Progenitor cell of endocrine pancreas (in vitro differentiated cells): ENCODE measurements at places on chromosomes 3 and 15. TPM values are rescaled to one million over a fixed set of nuclear protein-coding genes. Genes with fewer than 3 reads are reported as not detected.
A peak's percentile ranks its signal among the peaks of the same experiment; 100 is the strongest.

DNA sequence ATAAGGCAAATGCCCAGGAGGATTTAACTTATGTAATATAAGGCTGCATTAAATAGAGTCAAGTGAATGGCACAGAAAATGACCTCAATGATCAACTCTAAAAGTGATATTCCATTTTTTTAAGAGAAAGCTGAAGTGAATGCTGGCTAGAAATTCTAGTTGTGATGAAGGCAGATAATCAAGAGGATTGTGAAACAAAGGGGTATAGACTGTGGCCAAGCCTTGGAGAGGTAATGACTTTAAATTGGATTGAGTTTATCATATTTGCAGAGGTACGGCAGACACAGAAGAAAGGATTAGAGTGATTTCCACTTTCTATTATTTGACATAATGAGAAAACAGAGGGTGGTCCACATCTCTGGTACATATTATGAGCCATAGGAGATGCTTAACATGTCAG, 269.2 kb downstream of the MECOM start:
- no peak for DNase-seq

GRCh38 chr3:52967398-52967797, 70.0 kb upstream of the STIMATE start:
- no peak for DNase-seq

GRCh38 chr3:71902258-71903111, 117.5 kb upstream of the PROK2 start:
- DNase-seq = no peak

Gene FGF12
- total RNA-seq = 5.0 and 6.1 TPM in 2 replicates

Gene ZNF662
- total RNA-seq = 0.40 and 0.65 TPM in 2 replicates

Gene MANF
- 130 and 131 TPM in 2 replicates for total RNA-seq

DNA sequence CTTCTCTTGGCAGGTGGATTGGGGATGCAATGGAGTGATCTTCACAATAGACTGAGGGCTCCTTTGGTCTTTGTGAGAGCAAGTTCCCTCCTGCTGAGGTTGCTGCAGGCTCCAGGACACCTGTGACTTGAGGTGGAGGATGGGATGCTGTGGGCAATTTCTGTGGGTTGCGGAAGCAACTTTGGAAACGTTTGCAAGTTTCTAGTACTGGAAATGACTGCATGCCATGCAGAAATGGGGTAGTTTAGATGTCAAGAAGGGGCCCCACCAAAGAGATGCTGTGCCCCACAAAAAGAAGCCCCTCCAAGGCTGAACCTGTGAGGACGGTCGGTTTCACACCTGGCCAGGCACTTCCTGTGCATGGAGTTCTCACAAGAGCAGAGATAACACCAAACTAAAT, 80.4 kb upstream of the XCR1 start:
- no peak for DNase-seq

- DNase-seq = no peak
Observed at GRCh38 chr15:69939513-69940440, 157.9 kb downstream of the TLE3 start.

Gene BCHE
- total RNA-seq = 1.1 and 2.1 TPM in 2 replicates

GRCh38 chr3:38130631-38131065, 6.3 kb downstream of the ACAA1 start:
- DNase-seq = no peak

Gene WDR49
- 0.43 and 0.91 TPM in 2 replicates for total RNA-seq

- no peak for DNase-seq
Observed at GRCh38 chr3:66179793-66180192, 41.0 kb upstream of the SLC25A26 start.

- DNase-seq = no peak
Observed at GRCh38 chr3:133655731-133656515, 5.8 kb downstream of the TOPBP1 start.

DNA sequence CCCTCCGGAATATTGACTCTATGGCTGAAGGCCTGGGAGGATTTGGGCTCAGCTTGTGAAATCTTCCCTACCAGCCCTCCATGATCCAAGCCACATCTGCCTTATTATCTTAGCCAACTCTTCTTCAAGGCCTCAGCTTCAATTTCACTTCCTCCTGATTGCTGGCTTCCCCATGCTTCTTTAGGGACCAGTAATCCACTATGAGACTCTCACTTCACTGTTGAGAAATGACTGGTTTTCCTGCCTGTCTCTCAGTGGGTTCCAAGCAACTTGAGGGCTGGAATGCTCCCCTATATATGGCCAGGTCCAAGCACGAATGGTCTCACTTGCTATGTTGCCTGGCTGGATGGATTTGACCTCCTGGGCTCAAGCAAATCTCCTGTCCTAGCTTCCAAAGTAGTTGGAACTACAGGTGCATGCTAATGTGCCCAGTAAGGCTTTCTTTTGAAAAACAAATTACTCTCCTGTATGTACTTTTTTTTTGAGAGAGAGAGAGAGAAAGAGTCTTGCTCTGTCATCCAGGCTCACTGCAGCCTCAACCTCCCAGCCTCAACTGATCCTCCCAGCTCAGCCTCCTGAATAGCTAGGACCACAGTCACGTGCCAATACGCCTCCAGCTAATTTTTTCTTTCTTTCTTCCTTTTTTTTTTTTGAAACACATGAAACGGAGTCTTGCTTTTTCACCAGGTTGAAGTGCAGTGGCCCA, 7.9 kb upstream of the PIK3CB start:
- DNase-seq = no peak

- DNase-seq = no peak
Observed at GRCh38 chr3:172236771-172237742, 197.7 kb downstream of the FNDC3B start.

GRCh38 chr3:48960841-48961413, 29.1 kb upstream of the P4HTM start:
- DNase-seq = no peak

GRCh38 chr3:126180477-126181397, at the start of gene ALDH1L1:
TSS of gene ALDH1L1 (minus strand) at chr3:126180586. CDS start at chr3:126160979, 19,607 bp downstream.
- DNase-seq = peak; percentile 60
